WERI-Rb-1 (cell line): ENCODE measurements at places on chromosomes 11 and 22.

DNA sequence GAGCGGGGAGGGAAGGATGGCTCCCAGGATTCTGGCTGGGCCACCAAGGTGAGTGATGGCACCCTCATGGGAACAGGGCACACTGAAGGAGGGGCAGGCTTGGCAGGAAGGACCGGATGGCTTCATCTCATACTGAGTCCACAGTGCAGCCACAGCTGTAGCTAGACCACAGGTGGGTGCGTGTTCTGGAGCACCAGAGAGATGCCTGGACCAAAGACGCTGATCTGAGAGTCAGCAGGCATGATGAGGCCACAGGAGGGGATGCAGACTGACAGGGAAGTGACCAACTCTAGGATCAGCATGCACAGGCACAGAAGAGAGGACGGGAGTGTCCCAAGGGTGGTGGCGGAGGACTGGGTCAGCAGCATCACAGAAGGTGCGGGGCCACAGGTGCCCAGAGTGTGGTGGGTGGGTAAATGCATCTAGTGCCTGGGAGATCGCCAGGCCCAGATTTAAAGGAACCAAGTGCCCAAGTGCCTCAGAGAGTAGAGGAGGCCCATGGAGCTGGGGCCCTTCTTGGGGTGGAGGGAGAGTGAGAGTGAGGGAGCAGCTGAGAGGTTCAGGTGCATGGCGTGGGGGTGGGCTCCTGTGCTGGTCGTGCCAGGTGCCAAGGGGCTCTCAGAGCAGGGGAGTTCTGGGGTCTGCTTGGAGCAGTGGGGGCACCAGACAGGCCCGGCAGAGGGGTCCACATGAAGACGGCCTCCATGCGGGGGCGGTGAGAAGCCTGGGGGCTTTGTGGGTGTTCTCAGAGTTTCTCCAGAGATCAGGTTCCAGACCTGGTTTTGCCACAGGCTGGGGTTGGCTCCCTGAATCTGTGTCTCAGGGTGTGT is 113.7 kb downstream of the CEP164 start:
- DNase-seq: no peak

DNA sequence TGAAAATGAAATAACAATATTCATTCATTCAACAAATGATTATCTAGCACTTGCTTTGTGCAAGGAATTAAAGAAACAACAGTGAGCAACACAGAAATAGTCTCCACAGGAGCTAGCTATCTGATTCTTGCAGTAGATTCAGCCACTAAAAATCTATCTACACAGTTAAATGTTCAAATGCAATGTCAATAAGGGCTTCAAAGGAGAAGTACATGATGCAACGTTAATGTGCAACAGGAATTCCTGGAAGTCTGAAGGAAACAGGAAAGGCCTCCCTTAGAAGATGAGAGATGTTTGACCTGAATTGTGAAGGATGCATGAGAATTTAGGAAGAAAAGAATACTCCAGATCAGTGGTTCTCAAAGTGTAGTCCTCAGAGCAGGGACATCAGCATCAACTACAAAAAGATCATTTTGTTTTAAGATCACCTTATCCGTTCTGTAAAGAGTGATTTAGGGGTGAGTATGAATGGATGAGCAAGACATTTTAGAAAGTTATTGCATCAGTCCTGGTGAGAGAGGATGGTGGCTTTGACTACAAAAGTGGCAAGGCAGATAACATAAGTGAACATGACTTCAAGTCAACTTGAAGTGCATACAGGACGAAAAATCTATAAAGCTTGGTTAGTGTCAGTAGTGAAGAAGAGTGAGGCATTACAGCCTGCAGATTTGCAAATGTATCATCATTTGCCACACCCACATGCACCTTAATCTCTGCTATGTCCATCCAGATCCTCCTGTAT is 96.0 kb downstream of the ETS1 start:
- DNase-seq: no peak

- DNase-seq: no peak
Measured at GRCh38 chr22:28154861-28155260, 235.8 kb upstream of the PITPNB start.

- DNase-seq: no peak
Measured at GRCh38 chr11:108508653-108509593, 10.7 kb upstream of the POGLUT3 start.

GRCh38 chr11:65223011-65223410 is 38.8 kb upstream of the POLA2 start:
- DNase-seq: no peak

- DNase-seq: no peak
Measured at GRCh38 chr11:113351480-113351879, 36.1 kb upstream of the ANKK1 start.

GRCh38 chr11:30457087-30457486 is 129.1 kb downstream of the MPPED2 start:
- DNase-seq: no peak

GRCh38 chr11:114366331-114367243 is 33.7 kb downstream of the C11orf71 start:
- DNase-seq: no peak

DNA sequence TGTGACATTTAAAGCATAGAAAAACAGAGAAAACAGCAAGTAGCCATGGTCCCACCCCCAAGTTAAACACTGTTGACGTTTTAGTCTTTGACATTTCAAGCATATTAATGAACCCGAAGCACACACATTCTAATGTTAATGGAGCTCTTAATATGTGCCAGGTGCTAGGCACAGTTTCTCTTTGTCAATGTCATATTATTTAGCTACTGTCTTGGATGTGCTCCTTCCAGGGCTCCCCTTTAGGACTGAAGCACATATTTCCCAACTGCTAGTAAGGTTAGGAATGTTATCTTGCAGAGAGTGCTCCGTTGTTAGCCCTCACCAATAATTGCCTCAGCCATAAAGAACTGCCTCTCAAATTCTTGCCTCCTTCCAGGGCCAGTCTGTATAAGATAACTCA is 716.6 kb upstream of the TENM4 start:
- DNase-seq: no peak

DNA sequence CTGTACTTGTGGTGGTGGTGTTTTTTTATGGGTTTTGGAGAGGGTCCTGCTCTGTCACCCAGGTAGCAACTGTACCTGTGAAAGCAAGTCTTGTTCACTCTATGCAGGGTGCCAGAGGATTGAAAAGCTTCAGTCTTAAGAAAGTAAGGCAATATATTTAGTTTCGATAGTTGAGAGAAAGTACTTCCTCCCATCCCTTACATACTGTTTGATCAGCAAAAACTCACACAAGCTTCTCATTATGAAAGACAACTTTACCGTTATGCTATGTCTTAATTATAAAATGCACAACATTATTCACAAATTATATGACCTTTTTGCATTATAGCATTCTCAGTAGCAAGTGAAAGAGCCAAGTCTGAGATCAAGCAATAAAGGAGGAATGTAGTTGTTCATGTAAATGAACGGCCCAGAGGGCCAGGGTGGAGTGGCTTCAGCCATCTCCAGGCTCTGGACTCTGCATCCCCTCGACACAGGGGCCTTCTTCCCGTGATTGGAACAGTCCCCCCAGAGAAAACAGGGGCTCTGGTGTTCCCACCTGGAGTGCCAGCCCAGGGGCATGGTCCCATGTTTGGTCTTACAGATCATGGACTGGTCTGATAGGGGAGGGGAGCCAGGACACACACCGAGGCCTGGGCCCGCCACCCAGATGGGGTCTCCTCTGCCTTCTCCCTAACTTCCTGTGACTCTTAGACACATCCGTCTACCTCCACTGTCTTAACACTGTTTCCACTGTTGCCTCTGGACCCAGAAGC is 38.7 kb upstream of the CTTN start:
- no peak for DNase-seq

GRCh38 chr11:123393312-123393927 is 36.6 kb upstream of the GRAMD1B start:
- no peak for DNase-seq

- DNase-seq: no peak
Measured at GRCh38 chr22:23200898-23201297, 20.6 kb downstream of the BCR start.

- DNase-seq: no peak
Measured at GRCh38 chr11:11027288-11027687, 169.4 kb upstream of the ZBED5 start.

DNA sequence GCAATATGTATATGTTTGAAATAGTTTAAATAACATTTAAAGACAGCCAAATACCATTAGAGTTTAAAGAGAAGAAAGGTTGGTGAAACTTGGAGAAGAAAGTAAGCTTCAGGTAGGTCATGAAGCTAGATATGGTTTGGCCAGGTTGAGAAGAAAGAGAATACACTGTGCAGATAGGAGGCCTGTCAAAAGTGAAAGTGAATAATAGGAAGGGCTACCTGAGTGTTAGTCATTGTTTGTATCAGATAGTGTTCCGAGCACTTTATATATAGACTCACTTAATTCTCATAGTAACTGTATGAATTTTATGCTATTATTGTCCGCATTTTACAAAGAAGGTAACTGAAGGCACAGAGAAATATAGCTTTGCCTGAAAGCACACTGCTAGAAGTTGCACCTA is 56.9 kb downstream of the USP47 start:
- no peak for DNase-seq

DNA sequence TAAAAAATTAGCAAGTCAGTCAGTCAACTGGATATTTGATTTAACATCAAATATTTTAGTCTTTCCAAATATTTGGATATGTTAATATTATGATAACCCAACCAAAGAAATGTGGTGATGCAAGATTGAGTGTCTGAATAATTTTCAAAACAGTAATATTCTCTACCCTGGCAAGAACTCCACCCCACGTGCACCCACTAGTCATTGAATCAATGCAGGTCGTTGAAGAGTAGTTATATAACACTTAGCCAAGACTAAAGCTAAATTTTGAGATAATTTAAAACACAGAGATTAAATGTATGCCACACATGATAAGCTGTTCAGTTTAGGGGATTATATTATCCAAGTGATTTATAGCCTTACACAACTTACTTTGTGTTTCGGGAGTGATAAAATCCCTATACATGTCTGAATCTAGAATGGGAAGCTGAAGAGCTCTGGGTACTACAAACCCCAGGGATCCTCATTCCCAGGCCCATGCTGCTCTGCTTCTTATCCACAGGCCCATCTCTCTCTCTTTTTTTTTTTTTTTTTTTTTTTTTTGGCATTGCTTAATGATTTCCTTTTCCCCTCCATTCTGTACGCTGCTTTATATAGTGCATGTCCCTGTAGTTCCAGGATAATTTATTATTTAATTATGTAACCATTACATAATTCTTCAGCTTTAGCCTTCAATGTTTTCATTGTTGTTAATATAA is 392.9 kb downstream of the NTM start:
- DNase-seq: no peak

DNA sequence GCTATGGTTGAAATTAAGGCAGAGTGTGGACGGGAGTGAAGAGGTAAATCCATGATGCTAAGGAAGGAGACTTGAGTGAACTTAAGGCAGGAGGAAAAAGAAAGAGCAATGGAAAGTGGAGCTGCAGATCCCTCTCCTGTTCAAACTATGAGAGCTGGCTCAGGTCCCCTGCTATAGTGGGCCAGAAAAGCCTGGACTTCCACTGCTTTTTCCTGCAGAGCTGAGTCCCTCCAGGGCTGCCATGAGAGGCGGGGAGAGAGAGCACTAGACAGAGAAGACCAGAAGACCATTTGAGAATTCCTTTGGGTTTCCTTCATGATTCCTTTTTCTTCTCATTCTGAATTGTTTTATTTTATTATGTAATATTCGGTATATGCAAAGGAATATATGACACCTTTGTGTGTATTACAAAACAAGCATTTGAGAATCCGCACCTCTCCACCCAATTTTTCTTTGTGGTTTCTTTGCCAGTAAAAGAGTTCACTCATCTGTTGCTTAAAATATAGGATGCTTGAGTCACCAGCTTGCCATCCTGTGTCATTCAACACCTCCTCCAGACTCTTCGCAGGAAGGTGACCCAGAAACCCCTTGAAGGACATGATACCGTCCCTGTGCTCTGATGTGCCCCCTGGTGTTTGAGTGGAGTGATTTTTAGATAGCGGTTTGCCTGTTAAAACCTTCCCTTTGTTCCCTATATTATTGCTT is 24.4 kb downstream of the SREBF2 start:
- DNase-seq: peak; percentile 64

- DNase-seq: no peak
Measured at GRCh38 chr11:105244160-105244825, 104.7 kb upstream of the CARD18 start.

DNA sequence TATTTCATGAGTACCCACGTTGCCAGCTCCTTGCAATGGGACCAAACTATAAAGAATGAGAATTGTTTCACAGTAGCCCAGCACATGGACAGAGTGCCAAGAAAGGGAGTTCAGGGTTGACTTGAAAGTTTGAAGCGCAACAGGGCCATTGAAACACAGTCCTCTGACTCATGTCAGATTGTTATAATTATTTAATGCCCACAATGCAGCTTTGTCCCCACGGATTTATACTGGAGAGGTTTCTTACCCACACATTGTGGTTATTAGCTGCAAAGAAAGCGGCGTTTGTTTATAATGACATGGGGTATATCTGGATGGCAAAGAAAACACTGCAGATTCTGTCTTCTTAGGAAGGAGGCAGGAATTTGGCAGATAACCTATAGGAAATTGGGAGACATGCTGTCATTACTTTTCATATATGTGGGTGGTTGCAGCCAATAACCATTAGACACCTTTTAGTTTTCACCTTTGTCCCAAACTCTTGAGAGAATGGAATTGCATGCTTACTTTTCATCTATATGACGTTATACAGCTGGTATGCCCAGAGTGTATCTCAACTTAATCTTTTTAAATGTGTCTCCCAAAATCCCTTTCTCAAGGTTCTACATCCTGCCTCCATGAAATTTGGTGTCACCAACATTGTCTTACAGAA is 143.6 kb downstream of the TEAD1 start:
- no peak for DNase-seq

DNA sequence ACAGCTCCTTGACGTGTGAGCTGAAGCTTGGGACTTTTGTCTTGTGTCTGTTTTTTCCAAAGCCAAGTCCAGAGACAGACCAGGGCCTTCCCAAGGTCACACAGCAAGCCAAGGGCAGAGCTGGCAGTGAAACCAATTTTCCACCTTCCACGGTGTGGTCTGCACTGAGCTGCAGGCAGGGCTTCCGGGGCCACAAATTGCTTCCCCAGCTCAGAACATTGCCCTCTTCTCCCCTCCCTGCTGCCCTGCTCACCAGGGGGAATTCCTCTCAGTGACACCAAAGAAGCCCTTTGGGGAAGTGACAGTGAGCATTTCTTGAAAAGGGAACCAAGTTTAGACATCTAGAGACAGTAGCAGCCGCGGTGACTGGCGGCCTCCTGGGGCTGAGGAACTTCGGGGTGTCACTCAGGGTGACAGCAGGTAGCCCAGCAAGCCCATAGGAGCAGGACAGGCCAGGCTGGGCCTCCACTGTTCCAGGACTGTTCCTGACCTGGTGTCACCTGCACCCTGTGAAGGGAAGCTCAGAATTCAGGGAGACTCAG is 9.2 kb downstream of the FXYD2 start:
- no peak for DNase-seq

- no peak for DNase-seq
Measured at GRCh38 chr11:96188243-96189006, 154.6 kb downstream of the MAML2 start.
